ENCODE measurements at places on chromosomes 16 and 17.

GRCh38 chr17:76870377-76870714 lies 2.1 kb downstream of the MGAT5B start:
- peak; percentile 22 for DNase-seq

- peak; percentile 99 for DNase-seq
These were observed 9.3 kb upstream of the TNFRSF17 start for GRCh38 chr16:11955713-11956123.

DNA sequence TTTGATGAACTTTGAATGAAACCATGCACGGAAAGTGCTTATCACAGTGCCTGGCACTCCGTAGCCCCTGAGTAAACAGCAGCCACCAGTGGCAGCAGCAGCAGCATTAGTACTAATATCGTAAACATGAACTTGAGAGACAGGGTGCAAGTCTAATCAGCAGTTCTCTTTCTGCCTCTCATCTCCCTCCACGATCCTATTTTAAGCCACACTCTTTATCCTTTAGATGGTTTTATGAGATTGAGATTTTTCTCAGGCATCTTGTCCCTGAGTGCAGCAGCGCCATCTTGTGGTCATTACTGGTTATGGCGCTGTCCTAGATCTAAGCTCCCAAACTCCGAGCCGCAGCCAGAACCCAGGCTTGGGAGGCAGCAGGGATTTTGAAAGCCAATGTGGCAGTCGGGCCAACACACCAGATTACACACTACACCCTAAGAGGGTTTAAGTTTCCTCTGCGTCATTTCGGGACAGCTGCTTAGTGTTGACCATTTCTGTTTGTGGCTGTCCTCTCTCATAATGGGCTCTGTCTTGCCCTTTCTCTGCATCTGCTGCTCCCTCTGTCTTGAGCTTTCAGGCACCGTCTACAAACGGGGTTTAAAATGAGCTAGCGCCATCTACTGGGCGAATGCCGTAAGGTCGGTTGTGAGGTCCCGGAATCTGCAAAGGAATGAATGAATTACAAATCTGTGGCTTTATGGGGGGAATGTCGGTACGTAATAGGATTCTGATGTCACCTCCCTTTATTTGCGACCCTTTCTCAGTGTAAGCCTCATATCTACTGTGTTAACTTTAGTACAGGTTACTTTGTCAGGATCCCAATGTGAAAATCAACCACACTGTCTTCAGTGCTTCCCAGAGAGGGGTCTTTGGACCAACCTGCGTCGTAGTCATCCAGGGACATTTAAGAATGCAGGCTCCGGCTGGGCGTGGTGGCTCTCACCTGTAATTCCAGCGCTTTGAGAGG lies 64.5 kb downstream of the CYLD start:
- peak; percentile 89 for DNase-seq

- no peak for DNase-seq
These were observed 240.9 kb downstream of the CCDC182 start for GRCh38 chr17:57504208-57504607.

DNA sequence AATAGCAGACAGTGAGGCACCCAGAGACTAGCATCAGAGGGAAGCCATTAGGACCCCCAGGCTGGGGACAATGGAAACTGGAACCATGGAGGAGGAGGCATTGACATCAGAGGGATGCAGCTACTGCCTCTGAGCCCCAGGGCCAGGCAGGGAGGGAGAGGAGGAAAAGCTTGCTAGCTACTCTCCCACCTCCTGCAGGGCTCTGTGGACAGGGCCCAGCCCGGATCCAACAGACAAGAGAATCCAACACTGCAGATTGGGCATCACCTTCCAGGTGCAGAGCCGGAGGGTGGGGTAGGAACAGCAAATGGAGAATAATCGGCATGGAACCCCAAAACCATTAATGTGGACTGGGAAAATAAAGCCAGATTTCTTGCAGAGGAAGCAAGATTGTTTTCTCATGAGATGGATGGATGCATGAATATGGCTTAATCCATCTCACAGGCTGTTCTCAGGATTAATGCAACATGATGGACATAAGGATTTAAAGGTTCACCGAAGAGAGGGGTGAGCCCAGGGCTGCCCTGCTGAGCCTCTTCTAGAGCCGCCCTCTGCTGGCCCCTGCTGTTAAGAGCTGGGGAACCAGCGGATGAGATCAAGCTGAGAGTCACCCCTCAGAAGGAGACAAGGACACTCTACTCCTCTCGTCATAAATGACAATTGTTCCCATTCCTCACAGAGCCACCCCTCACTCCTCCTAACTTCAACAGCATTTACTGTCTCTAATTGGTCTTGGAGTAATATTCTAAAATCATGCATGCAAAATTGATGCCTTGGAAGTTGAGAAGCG lies 48.8 kb downstream of the DNAH3 start:
- peak; percentile 22 for DNase-seq

DNA sequence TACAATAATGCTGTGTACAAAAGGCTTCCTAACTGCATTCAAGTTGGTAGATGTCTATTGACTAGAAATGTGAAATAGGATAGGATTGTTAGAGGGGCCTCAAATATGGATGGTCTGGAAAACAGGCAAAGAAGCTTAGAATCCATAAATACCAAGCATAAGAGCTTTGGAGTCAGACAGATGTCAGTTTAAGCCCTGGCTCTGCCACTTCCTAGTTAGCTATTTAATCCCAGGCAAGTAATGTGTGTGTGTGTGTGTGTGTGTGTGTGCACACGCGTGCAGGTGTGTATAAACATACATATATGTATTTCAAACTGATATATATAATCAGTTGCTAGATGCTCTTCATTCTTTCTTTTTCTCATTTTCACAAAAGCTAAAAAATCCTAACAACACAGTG lies 66.7 kb downstream of the MMD start:
- no peak for DNase-seq
